ENCODE measurements at places on chromosomes 7 and 10.

DNA sequence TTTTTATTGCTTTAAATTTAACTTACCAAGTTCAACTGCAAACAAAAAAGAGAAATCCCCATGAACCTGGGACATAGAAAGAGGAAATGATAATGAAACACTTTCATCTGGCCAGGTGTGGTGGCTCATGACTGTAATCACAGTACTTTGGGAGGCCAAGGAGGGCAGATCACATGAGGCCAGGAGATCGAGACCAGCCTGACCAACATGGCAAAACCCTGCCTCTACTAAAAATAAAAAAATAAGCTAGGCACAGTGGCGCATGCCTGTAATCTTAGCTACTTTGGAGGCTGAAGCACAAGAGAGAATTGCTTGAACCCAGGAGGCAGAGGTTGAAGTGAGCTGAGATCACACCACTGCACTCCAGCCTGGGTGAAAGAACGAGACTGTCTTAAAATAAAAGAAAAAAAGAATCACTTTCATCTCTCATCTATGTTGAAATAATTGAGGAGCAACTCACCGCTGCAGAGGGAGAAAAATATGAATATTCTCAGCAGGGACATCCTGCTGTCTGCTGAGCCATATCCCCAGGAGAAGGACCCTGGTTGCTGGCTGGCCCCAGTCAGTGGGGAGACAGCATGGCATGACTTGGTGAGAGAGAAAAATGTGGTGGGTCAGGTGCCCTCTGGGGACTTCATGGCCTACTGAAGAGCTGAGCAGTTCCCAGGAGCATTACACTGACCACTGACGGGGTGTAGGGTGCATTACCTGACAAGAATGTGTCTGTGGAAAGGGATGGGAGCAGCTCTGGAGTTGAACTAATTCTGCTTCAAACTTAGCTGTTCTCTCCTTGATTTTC is 22.8 kb upstream of the TARP start:
- no peak for DNase-seq

DNA sequence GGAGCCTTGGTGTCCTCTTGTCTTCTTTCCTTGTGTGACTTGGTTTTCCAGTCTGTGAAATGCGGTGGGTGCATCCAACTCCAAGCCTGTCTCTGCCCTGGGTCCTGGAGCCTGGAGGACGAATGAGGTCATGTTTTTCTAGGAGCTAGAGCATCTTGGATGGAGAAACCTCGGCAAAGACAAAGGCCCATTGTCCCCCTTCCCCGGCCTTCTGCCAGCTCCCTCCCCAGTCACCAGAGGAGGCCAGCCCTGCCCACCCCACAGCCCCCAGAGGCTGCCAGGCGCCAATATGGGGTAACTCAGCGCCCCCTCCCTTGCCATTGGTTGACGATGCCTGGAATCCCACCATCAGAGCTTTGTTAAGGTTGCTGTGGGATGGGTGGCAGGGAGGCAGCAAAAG is 40.4 kb downstream of the KCTD7 start:
- DNase-seq = no peak

DNA sequence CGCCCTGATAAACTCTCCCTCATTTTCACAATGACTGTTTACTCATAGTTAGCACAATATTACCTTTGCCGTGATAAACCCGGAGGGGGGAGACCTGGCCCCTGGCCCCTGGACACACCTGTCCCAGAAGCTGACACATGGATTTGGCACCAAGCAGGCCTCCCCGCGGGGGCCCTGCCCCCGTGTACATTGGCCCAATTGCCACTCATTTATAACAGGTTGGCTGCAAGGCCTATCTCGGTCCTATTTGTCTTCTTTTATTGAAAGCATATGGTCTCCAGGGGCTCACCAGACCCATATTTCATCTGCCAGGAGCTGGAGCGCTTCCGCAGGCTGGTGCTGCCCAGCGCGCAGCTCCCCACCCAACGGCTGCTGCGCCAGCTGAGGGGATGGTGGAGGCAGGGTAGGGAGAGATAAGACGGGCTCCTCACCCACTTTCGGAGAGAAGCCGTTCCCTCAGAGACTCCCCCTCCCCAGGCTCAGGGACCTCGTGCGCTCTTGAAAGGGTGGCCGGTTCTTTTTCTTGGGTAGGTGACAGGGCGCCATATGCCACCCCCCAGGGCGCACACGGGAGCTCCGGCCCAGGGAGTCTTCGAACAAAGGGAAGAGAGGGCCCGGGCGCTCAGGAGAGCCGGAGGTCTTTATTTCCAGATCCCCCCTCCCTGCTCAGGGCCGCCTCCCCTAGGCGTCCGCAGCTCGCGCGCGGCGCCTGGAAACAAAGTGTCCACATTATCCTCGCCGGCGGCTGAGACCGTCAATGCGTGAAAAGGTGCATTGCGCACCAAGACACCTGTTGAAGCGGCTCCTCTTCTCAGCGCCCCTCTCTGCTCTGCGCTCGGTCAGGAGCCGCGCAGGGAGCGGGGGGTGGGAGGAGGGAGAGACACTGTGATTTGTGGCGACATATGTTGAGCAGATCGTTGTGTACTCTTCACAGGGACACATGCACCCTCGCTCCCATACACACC is 4.3 kb upstream of the NEUROG3 start:
- no peak for DNase-seq

- DNase-seq = no peak
These were observed 1.1 kb upstream of the SFTPA2 start for GRCh38 chr10:79561257-79561656.

- DNase-seq = no peak
These were observed 192.3 kb downstream of the PTPRN2 start for GRCh38 chr7:158395349-158395748.

DNA sequence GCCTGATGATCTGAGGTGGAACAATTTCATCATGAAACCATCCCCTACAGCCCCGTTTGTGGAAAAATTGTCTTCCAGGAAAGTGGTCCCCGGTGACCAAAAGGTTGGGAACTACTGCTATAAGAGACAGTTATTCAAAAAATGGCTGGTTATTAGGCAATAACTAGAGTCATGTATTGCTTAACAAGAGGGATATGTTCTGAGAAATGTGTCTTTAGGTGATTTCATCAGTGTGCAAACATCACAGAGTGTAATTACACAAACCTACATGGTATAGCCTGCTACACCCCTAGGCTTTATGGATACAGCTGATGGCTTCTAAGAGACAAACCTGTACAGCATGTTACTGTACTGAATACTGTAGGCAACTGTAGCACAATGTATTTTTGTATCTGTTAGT is 71.3 kb upstream of the CSTF2T start:
- no peak for DNase-seq

- no peak for DNase-seq
These were observed 37.8 kb upstream of the RAPGEF5 start for GRCh38 chr7:22394739-22395138.

- DNase-seq = no peak
These were observed 6.0 kb upstream of the NANOS1 start for GRCh38 chr10:119023553-119023868.

DNA sequence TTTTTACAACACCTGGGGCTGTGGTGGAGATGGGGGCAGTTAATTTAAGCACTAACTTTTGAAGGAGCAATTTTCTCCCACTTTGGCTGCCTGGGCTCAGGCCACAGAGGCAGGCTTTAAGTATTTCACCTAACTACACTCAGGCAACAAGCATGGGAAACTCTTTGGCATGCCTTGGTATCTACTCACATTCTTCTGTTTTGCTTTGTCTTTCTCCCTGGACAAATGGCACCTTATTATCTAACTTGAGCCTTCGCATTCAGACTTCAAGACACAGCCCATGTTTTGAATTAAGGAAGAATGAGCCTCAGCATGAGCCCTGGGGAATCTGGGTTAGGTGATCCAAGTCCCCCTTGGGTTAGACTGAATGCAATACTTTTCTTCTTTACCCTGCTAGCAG is 31.8 kb upstream of the BMPER start:
- DNase-seq = no peak

DNA sequence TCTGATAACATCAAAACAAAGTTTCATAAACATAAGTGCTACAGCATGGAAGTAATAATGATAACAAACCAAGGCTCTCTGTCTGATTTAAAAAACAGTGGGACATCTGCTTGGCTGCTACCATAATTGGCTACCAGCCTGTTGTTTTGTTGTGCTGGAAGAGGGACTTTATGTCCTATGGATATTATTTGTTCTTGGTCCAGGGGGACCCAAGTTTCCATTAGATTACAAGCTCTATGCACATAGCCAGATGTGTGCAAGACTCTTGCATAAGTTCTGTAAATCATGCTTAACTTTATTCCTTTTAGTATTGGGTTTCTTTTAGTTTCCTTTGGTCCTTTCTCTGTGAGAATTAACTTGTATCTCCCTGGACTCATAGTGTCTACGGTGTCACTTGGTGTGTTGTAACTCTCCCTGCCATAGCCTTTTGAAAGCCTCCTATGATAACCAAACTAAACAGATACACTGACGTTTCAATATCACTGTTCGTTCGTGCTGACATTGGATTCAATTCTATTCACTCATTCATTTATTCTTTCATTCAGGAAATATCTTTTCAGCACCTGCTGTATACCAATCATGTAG is 41.4 kb upstream of the CD36 start:
- no peak for DNase-seq

DNA sequence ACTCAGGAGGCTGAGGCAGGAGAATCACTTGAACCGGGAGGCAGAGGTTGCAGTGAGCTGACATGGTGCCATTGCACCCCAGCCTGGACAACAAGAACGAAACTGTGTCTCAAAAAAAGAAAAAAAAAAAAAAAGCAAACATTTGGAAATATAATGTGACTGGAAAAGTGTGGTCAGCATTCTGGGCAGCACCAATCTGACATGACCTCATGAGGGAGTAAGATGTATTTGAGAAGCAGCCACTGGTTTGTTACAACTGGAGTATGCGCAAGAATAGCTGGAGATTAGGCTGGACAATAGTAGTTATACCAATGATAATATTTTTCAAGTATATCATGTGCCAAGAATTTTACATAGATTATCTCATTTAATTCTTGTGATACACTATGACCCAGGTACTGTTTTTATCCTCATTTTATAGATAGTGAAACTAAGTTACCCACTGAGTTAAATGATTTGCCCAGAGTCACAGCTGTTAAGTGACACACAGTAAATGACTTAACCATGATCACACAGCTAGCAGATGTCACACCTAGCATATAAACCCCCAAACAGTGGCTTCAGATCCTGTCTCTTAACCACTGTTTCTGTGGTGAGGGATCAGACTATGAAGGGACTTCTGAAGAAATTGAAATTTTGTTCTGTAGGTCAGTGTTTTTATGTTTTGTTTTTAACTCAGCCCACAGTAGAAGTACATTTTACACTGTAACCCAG is 11.1 kb downstream of the MCU start:
- DNase-seq = no peak

- DNase-seq = no peak
These were observed 176.2 kb downstream of the PTPRN2 start for GRCh38 chr7:158411232-158411950.

DNA sequence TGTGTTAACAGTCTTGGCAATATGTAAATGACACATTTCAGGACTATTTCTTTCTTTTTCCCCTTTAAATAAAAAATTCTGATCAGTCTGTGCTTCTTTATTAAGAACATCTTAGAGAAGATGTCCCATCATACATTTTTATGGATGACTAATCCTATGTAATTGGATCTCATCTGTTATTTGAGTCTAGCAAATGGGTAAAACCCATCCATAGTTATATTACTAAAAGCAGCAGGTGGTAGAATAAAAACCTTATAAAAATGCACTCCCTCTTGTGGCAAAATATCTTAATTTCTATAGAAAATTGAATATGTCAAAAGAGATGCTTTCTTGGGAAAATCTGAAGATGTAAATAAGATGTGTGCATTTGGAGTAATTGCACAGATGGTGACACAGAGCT is 35.3 kb downstream of the TRRAP start:
- DNase-seq = no peak

DNA sequence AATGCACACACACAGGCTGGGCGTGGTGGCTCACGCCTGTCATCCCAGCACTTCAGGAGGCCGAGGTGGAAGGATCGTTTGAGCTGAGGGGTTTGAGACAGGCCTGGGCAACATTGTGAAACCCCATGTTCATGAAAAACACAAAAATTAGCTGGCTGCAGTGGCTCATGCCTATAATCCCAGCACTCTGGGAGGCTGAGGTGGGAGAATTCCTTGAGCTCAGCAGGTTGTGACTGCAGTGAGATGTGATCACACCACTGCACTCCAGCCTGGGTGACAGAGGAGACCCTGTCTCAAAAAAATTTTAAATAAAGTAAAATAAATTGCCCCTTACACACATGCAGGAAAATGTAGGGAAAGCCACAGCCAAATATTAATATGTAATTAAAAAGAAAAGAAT is 44.1 kb downstream of the RNF32 start:
- DNase-seq = no peak

DNA sequence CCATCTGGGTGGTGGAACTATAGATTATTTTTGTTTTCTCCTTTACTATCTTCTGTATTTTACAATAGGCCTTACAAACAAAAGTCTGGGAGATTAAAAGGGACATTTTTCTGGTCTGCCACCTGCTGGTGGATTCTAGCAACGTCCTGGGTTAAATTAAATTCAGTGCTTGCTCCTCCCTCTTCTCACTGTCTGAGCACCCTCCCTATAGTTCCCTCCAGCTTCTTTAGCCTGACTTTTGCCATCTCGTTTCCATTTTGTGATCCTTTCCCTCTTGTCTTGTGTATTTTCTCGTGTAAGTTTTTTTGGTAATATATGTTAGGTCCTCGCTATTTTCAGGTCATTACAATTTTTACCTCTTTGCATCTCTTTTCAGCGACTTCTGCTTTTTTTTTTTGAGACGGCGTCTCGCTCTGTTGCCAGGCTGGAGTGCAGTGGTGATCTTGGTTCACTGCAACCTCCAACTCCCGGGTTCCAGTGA is 16.1 kb downstream of the ANKRD16 start:
- peak; percentile 33 for DNase-seq

DNA sequence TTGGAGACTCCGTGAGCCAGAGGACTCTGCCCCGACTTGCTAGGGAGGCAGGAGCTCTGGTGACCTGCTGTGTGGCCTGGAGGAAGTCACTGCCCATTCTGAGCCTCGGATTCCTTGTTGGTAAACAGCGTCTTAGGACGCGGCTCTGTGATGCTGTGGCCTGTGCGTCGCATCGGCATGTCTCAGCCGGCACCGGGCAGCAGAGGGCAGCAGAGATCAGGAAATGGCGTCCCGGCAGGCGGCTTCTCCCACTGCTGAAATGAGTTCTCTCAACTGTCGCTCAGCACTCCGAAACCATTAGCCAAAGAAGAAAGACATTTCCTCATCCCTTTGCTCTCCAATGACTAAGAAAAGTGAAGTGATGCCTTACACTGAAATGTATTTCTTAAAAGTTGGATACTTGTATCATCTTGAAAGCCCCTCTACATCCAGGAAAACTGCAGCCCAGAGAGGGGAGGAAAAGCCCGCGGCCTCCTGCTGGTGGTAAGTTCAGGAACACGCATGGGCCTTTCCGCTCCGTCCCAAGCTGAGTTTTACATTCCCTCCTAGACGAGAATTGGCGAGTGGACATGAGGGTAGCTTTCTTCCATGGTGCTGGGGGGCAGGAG is 91.7 kb downstream of the WDR11 start:
- DNase-seq = no peak

- no peak for DNase-seq
These were observed 18.0 kb downstream of the CAMK2B start for GRCh38 chr7:44307301-44307900.

GRCh38 chr7:43879477-43879876 is 10.2 kb upstream of the MRPS24 start:
- DNase-seq = no peak
